Activated CD4-positive, alpha-beta T cell treated with anti-CD3 and anti-CD28 coated beads for 24 hours (primary cell): ENCODE measurements at places on chromosomes 11 and 22.

DNA sequence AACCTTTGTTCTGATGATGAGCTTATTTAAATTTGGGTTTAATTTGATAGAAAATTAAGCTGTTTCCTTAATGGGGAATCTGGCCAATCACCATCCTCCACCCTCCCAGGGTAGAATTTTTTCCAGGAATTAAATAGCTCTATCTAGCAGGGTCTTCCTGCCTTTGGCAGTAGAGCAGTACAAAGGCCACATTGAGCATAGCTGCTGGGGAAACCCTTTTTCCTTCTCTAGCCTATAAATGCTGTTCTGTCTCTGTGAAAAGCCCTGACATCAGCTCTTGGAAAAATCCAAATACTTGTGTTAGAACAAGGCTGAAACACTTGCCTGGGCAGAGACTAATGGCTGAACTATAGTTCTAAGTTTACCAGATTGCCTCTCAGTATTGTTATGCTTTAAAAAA lies 55.1 kb downstream of the ARHGEF12 start:
- DNase-seq: no peak

GRCh38 chr11:612201-612960 lies 3.4 kb downstream of the IRF7 start:
- DNase-seq: no peak

DNA sequence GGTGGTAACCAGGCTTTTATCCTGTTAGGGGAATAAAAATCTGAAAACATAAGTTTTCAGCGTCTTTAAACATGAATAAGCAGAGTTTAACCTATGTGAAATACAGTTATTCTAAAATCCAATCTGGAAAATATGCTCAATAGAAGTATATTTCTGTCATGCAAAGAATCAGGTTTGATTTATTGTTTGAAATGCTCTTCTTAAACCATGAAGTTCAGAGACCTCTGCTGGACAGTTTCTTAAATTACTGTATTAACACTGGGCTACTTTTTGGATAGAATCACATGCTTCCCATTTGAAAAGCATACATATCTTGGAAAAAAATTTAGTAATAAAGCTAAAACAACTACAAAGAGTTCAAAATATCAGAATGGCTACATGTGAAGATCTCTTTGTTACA lies 25.4 kb downstream of the APIP start:
- no peak for DNase-seq

DNA sequence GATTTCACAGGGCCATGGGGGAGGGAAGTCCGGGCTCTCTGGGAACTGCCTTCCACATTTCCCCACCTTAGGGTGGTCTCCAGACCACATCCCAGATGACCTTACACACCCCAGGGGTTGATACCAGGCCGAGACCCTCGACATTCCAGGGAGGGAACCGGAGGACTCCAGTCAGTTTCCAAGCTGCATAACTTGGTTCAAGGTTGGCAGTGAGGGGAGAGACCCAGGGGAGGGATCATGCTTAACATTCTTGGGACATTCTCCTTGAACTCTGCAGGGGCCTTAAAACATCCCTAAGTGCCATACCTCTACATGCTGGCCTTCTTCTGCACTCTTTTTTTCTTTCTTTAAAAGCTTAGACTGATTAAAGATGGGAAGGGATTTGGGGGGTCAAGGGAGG lies 251.0 kb downstream of the ST3GAL4 start:
- no peak for DNase-seq

GRCh38 chr22:50729391-50730012 lies 8.5 kb upstream of the ACR start:
- DNase-seq: no peak

DNA sequence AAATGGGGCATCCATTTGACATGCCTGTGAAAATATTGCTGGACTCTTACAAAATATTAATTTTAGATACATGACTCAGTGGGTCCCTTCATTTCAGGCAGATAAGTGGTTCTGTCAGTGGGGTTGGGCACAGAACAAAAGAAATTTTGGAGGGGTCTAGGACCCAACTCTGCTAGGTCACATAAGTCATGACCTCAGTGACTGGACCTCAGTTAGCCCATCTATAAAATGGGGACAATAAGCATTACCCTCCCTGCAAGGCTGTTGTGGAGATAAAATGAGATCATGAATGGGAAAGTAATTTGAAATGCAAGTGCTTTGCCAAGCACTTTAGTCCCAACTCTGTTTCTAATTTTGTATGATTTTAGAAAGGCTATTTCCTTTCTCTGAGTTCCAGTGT lies 23.8 kb downstream of the ADORA2A start:
- DNase-seq: no peak

GRCh38 chr11:3683039-3683438 lies 11.9 kb upstream of the CHRNA10 start:
- no peak for DNase-seq

DNA sequence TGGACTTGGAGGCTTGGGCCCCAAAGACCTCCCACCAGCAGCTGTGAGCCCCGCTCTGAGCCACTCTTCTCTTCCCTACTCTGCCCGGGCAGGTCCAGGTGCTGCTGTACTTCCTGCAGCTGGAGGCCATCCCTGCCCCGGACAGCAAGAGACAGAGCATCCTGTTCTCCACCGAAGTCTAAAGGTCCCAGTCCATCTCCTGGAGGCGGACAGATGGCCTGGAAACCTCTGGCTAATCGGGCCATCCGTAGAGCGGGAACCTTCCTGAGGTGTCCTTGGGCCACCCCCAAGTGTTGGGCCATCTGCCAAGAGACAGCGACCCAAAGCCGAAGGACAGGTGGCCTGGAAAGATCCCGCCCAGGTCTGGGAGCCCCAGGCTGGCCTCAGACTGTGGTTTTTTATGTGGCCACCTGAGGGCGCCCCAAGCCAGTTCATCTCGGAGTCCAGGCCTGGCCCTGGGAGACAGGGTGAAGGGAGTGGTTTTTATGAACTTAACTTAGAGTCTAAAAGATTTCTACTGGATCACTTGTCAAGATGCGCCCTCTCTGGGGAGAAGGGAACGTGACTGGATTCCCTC lies 135.1 kb downstream of the BCR start:
- DNase-seq: peak; percentile 40

- no peak for DNase-seq
These were observed 21.3 kb upstream of the KRTAP5-6 start for GRCh38 chr11:1675536-1676228.

DNA sequence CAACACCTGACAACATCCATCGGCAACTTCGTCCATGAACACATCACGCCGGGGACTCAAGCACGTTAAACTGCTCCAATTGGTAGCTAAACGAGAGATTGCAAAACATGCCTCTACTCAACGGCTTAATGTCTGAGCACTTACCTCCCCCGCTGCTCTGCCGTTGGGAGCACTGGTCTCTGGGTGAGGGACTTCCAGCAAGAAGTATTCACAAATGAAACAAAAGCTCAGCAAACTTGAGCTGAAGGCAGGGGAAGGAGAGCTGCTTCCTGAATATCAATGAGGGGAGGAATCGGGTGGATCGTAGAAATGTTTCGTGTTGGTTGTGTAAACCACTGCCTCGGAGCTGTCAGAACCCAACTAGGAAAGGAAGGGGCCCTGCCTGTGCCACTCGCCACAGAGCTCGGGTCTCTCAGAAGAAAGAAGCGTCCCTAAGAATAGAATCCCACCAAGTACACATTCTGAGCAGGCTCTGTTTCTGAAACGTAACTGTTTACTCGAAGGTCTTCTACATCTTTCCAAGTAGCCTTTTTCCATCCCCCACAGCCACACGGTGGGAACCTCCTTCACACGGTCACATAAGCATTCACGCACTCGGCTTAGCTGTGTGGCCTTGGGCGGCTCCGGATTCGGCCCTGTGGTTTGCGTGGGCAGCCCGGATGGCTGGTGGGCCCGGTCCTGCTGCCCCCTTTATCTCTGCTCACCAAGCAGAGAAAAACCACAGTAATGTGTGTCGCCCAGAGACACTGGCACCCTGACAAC lies at the start of gene MLC1:
MLC1 (minus strand) TSS at position 216 of the 762 bp plus-strand sequence. CDS start 524 bp downstream, outside the sequence.
- DNase-seq: no peak

DNA sequence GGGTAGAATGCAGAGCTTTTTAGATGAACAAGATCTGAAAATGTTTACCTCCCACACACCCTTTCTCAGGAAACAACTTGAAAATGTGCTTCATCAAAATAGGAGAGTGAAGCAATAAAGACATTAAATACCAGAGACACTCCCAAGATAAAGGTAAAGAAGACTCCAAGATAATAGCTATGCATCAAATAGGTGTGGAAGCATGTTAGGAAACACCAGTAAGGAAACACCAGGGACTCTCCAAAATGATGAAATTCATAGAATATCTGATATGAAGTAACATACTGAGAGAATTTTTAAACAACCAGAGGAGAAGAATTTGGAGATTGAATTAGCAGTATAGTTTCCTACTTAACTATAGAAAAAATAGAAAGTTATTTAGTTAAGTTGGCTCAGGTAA lies 57.0 kb downstream of the OR10A6 start:
- no peak for DNase-seq

DNA sequence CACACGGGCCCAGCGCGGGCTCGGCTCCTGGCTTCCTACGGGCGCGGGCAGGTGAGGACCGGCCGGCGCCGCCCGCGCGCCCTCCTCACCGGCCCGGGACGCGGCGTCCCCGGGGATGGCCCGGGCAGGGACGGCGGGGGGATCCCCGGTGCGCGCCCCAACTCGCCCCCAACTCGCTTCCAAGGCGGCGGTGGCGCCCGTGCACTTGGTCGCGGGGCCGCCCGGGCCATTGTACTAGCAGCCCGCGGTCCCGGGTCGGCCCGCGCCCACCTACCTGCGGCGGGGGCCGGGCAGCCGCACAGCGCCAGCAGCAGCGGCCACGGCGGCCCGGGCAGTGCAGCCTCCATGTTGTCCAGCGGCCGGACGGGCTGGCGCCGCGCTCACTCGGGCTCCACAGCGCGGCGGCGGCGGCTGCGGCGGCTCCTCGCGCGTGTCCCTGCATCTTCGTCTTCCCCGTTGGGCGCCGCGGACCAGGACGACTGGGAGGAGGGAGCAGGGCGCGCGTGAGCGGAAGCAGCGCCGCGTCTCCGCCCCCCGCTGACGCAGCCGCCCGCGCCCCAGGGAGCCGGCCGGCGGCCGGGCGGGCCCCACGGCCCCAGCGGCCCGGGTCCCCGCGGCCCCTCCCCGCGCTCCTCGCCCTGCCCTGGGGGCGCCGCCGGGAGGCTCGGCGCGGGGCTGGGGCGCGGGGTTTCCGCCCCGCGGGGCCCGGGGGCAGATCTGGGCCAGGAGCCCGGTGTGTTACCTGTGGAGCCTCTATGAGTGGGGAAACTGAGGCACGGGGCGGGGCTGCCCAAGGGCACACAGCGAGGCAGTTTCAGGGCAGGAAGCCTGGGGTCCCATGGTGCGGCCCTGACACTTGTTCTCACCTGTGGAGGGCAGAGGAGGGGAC lies 159.3 kb upstream of the GRK3 start:
- DNase-seq: peak; percentile 49

GRCh38 chr22:28703436-28703835 lies 23.8 kb upstream of the TTC28 start:
- no peak for DNase-seq

DNA sequence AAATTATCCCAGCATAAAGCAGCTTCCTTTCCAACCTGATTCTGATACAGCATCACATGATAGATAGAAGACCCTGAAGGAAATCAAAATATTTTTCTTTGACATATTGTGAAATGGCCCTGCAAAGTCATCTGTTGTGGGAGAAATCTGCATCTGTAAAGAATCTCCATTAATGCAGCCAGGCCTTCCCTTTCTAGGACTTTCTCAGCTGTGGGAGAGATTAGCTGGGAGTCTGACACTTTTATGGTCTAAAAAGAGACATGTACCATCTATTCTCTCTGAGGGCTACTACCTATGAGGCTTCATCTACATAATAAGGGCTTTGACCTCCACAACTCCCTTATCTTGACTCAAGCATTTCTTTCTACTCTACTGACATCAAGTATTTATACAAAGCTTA lies 238.1 kb downstream of the SWAP70 start:
- DNase-seq: no peak

- no peak for DNase-seq
These were observed 96.2 kb upstream of the MTMR2 start for GRCh38 chr11:96019810-96020747.

DNA sequence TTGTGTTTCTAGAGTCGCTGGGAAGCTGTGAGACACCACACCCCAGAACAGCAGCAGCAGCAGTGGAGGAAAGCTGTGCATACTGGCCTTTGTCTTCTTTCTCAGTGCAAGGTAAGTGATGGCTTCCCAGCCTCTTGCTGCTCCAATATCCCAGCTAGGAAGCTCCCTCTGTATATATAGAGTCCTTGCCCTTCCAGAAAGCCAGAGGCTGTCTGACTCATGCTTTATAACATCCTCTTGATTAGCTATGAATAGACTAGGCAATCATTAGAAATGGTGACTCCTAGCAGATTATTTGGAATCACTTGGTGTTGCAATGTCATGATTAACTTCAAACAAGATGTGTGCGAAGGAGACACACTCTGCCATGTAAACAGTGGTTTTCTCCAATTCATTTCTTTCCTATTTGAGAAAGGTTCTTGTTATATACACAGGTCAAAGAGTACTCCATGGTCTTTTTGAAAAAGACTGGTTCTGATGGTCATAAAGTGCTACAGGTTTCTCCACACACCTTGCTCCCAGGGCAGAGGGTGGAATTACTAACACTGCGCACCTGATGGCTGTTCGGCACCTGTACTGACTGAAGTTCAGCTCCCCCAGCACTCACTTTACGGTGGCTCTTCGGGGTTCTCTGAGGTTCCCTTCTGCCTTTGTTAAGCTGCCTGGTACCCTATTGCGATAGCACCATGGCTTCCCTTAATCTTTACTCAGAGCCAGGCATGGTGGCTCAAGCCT lies at the start of gene MMP1:
MMP1 (minus strand) TSS at position 149 of the 735 bp plus-strand sequence; CDS start at position 81, 68 bp downstream.
- no peak for DNase-seq

GRCh38 chr11:118171269-118172062 lies 5.0 kb downstream of the SCN2B start:
- peak; percentile 73 for DNase-seq

- DNase-seq: no peak
These were observed 51.0 kb downstream of the OR4D9 start for GRCh38 chr11:59562292-59562691.

- no peak for DNase-seq
These were observed 674.1 kb downstream of the OPCML start for GRCh38 chr11:132858223-132858622.

DNA sequence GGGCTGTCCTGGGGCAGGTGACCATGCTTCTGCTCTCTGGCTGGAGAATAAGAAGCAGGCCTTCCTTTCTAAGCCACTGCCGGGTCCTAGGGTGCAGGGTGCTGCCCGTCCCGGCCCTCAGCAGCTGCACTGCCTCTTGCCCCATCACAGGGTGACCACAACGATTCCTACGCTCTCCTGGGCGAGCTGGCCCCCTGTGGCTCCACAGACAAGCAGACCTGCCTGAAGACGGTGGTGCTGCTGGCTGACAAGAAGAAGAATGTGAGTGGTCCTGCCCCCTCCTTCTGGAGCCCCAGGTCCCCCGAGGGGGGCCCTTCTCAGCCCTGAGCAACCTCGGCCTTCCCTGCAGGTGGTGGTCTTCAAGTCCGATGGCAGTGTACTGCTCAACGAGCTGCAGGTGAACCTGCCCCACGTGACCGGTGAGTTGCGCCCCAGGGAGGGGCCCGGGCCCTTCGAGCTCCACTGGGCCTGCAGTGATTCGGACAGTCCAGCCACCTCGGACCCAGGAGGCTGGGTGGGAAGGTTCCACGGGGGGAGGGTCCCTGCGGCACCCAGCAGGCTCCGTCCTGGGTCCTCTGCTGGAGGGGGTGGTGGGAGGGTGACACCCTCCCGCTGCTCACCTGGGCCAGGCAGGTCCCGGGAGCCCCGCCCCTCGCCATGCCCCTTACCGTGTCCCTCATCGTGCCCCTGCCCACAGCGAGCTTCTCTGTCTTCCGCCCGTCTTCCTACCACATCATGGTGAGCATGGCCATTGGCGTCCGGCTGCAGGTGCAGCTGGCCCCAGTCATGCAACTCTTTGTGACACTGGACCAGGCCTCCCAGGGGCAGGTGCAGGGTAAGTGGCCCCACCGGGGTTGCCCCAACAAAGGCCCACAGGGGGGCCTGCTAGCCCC lies 8.3 kb downstream of the MUC2 start:
- no peak for DNase-seq
